ENCODE measurements at places on chromosomes 1 and 21.

GRCh38 chr1:10528066-10529014 lies 53.6 kb downstream of the PEX14 start:
- DNase-seq = no peak

GRCh38 chr1:162117039-162117774 lies 47.7 kb downstream of the NOS1AP start:
- DNase-seq = no peak

- no peak for DNase-seq
Measured at GRCh38 chr1:54869173-54869851, 17.7 kb downstream of the DHCR24 start.

DNA sequence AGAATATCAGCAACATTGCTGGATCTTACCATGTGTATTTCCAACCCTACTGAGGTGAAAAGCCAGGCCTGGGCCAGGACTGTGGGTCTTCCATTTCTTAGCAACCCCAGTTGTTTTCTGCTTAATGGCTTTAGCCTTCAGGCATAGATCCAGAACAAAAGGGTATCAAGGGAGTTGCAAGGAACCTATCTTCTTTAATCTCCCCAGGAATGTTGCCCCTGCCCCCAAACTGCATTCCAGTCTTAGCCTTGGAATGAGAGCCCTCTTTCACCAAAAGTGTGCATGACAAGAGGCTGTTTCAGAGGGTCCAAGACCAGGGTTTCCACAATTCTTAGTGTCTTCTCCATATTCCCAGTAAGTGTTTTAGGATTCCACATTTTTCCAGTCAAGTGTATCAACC lies 87.9 kb upstream of the SOX13 start:
- no peak for DNase-seq

DNA sequence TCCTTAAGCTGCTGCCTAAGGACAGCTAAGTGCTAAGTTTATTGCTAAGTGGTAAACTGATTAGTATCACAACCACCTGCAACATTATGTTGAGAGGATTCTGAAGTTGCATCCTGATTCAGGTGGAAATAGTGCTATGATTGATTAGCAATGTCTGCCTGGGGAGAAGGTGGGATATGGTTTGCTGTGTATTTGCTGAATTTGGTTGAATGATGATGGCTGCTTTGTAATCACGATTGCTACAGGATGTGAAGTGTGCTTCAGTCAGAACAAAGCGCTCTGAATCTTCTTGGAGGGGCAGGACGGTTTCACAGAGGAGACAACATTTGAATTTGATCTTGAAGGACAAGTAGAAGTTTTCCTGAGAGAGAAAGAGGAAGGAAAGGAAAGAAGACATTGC lies 226.0 kb downstream of the ST6GALNAC3 start:
- DNase-seq = no peak

DNA sequence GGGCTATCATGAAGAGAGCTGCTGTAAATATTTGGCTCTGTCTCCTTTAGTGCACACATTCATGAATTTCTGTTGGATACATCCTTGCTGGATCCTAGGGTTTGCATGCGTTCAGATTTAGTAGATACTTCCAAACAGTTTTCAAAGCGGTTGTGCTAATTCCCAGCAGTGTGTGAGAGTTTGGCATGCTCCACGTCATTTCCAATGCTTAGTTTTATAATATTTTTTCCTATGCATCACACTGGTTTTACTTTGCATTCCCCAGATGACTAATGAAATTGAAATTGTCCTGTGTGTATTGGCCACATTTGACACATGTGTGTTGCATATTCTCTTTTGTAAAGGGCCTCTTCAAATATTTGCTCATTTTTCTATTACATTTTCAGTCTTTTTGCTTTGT lies 18.5 kb upstream of the AADACL3 start:
- no peak for DNase-seq

DNA sequence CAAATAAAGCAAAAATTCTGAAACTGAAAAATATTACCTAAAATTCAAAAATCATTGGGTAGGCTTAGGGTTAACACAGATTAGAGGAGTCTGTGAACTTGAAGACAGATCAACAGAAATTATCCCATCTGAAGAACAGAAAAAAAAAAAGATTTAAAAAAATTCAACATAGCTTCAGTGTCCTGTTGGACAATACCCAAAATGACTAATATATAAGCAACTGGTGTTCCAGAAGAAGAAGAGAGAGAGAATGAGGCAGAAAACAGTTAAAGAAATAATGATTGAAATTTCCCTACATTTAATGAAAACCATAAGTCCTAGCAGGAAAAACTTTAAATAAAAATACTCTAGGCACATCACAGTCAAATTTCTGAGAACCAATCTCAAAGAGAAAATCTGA lies 31.5 kb downstream of the TMCO1 start:
- no peak for DNase-seq

DNA sequence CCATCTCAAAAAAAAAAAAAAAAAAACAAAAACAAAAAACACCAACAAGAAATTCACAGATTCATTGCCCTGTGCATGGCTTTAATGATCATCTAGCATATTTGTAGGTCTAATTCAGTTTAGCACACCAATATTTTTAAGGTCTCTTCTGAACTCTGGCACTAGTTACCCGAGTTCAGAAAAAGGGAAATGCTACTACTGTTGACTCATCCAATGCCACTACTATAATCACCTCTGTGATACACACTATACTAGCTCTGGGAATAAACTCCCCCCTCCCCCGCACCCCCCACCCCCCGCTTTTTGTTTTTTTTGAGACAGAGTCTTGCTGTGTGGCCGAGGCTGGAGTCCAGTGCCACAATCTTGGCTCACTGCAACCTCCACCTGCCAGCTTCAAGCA lies 55.6 kb downstream of the FBXO42 start:
- DNase-seq = no peak
